ENCODE measurements at places on chromosomes 12 and 14.

DNA sequence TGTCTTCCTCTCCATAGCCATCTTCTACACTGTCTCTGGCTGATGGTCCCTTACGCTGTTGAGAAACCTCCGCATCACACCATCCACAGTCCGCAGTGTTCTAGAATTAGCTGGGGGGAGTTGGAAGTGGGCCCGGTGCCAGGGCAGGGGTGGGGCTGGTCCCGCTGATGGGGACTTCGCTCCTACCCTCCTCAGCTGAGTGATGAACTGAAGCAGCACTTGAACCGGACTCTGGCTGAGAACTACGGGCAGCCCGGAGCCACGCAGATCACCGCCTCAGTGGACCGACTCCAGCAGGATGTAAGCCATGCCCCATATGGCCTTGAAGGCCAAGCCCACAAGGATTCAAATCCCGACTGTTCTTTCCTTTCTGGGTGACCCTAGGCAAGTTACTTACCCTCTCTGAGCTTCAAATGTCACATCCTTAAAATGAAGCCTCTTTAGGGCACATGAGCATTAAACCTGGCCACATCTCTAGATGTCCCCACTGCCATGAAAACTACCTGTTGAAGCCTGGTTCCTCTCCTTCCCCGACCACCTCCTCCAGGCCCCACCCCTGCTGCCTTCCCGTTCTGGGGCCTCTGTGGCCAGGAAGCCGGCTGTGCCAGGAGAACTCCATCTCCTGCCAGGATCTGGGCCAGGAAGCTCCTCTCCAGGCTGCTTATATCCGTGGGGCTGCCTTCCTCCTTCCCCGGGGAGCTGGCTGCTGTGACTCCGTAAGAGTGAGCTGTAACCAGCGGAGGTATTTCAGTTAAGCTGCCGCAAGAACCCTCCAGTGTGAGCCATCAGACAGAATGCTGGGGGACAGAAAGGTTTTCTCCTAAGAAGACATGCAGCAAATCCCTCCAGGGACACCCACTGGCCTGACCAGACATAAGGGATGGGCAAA lies 53.1 kb downstream of the TSPAN11 start:
- no peak for DNase-seq

- DNase-seq = no peak
Measured at GRCh38 chr12:106227641-106228319, 20.0 kb downstream of the CKAP4 start.

DNA sequence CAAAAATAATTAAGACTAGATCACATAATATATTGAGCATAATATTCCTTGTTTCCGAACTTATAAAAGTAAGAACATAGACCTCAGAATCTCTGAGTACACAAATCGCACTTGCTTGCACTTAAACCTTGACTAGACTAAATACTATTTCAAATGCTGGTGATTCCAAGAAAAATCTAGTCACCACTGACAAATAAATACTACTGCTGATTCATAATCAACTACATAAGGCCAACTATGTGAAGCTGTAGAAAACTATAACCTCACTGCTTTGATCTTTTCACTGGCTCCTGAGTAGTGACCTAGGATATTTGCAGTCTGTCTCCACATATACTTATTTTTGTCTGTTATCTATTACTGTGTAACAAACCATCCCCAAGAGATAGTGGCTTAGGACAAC lies 245.4 kb downstream of the DIO2 start:
- DNase-seq = no peak

- DNase-seq = no peak
Measured at GRCh38 chr14:34020014-34020413, 69.1 kb upstream of the EGLN3 start.

DNA sequence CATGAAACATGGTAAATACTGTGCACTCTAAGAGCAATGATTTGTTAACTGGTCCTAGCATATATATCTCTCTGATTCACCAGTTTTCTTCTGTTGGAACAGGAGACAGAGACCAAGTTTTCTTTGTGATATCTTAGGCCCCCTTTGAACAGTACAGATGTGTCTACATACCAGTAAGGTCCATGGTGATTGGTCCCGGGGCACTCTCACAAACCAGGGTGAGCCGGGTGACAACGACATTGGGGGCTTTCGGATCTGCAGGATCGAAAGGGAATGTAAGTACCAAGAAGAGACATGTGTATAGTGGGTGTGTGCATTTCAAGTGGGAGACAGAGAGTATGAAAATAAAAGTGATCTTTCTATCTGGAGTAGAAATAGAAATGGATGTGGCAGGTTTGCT lies 11.3 kb upstream of the ERP27 start:
- no peak for DNase-seq

- DNase-seq = no peak
Measured at GRCh38 chr14:65804439-65805112, 392.0 kb downstream of the FUT8 start.

DNA sequence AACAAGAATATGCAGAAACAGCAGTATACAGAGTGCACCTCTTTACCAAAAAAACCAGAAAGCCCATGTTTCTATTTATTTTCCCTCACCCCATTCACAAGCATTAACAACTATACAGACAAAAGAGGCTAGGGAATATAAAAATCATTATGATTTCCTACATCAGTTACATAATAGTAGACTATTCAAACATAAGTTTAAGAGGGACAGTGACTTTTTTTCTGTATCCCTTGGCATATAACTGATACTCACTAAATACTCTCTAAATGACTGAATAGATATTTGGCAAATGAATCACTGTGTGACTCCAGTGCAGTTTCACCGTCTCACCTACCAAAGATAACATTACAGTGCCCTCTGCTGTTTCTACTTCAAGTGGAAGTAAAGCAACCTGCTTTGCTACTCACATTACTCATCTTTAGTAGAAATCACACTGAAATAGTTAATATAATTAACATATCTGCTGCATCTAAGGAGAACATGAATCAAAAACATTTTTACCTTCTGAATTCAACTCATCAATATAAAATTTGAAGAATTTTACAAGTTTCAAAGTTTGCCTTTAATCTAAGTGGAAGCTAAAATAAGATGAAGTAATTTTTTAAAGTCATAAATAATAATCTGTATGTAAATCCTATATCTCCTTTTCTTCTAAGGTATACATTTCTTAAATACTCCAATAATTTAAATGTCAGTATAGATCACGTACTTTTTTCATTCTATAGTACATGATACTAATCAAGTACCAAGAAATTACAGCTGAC lies 103.8 kb downstream of the OSBPL8 start:
- DNase-seq = peak; percentile 79

DNA sequence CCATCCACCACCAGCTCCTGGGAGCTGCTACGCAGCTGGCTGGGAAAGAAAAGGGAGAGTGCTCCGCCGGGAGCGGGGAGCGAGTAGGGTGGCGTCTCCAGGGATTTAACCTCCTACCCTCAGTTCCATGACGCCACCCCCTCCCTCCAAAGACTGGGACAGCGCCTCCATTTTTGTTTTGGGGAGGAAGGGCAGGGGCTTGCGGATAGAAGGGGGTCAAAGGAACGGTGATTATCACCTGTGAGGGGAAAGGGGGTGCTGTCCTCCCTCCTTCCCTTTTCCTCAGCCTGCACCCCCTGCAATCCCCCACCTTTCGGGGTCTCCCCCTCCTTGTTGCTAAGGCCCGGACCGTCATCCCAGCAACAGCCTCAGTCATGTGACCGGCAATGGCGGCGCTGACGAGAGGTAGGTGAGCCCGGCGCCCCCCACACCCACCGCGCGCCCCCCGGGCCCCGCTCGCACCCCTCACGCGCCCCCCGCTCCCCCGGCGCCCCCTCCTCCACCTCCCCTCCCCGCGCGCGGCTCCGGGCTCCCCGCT lies at the start of gene DTX3:
DTX3 (plus strand) TSS at position 371 of the 538 bp plus-strand sequence. CDS start 1,694 bp downstream, outside the sequence.
- DNase-seq = no peak

DNA sequence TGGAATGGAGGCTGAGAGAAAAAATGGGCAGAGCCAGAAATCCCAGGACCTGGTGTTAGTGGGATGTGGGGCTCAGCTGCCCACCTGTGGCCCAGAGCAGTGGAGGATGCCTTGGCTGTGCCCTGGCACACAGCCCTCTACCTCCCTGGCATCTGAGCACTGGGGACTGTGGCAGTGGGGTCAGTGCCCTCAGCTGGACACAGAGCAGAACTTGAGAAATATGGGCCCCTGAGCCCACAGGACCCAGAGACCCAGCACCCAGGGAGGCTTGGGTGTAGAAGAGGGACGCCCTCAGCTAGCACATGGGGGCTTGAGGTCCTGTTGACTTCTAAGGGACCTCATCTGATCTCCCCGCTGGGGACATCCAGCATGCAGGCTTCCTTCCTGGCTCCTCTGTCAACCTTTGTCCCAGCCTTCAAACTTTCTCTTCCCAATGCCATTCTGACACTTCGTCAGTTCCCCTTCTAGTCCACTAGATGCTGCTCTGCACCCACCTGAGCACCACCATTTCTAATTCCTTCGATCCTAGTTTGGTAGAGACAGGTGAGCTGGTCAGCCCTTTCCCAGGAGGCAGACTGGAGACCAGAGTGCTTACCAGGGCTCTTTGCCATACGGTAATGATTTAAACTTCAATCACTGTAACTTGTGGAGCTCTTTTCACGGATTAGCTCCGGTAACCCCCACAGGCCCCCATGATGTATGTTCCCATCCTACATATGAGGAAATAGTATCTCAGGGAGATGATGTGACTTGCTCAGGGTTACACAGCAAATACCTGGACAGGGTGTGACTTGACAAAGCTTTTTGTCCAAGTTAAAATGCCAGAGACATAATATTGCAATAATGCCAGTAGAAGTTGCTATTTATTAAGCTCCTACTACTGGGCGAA lies 143.7 kb downstream of the ASCL4 start:
- no peak for DNase-seq

Data from HS-27A (cell line).